ENCODE measurements at places on chromosomes 16 and 17.
A peak's percentile ranks its signal among the peaks of the same experiment; 100 is the strongest.

GRCh38 chr17:33593991-33594390, 300.9 kb upstream of the ASIC2 start:
- DNase-seq: no peak

GRCh38 chr16:12411516-12411915, 392.2 kb downstream of the CPPED1 start:
- DNase-seq: no peak

DNA sequence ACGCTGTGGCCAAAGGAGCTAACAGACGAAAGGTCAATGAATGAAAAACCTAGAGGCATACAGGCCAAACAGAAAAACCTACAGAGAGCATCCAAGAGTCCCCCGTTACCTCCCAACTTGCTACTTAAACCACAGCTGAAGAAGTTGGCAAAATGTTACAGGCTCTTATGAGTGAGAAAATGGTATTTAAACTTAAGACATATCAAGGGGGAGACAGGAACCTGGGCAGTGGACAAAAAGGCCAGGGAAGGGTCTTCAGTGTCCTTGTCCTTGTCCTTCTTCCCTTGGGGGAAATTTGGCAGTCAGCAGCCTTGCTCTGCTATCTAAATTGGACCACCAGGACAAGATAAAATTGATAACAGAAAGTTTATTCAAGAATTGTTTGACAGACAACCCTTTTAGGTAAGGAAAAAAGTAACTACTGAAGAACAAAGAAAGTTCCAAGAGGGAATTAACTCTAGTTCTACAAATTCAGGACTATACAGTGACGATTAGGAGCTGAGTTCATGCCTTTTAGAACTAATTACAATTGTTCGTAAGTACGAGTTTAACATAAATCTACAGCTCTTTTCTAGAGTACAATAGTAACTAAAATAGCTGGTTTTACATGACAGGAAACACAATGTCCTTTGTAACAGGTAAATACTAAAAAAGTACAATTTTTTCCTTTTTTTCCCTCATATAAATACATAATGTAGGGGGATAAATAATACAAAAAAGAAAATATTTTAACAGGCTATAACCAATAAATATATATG, 3.8 kb upstream of the HOXB2 start:
- no peak for DNase-seq

GRCh38 chr16:69320740-69321073, 9.6 kb downstream of the VPS4A start:
- no peak for DNase-seq

- no peak for DNase-seq
Observed at GRCh38 chr16:86373276-86373901, 136.9 kb upstream of the FOXF1 start.

DNA sequence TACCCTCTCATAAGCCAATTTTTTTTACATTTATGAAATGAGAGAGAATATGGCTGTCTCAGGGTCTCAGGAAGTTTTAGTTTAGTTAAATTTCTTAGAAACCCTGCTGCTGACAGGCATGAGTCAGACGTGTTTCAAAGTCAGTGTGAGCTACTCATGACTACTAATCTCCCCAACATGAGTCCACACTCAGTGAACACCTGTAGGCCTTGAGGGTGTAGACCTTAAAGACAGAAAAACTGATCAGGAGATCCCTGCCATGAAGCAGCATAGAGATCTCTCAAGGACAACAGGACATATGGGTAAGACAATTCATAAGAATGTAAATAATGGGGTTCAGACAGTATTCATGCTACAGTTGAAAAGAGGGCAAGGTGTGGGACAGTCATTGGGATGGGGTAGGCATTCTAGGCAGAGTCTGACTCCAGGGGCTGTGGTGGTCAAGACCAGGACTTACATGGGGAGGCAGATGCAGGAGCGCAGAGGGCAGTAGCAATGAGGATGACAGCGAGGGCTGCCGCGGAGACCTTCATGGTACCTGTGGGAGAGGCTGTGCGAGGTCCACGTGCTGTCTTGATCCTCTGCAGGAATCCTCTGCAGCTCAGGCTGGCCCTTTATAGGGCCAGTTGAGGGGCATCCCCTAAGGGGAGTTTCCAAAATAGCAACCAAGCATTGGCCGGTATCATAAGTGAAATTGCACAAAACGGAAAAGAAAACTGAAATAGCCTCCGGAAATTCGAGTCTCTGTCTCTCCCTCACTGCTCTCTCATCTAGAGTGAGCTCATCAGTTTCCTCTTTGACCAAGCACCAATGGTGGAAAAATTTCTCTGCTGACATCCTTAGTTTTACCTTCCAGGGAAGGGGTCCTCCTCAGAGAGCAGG, at the start of gene CCL5:
CCL5 (minus strand) TSS at position 588 of the 882 bp plus-strand sequence.
- no peak for DNase-seq

DNA sequence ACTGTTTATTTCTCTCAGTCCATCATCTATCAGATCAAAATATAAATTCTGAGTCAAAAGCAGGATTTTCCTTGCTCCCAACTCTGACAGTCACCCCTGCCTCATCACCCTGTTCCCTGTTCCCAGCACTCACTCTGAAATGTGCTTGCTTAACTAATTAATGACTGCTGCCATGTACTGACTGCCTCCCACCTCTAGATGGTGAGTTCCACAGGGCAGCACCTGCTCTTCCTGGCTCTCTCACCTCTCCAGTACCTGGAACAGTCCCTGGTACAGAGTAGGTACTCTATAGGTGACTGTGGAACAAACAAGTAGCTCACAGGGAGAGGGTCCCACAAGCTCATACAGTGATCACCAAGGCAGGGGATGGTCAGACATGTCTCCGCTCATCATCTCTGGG, 114.3 kb upstream of the C16orf82 start:
- DNase-seq: peak; percentile 49

- DNase-seq: no peak
Observed at GRCh38 chr16:57619133-57619605, 9.3 kb upstream of the ADGRG1 start.

DNA sequence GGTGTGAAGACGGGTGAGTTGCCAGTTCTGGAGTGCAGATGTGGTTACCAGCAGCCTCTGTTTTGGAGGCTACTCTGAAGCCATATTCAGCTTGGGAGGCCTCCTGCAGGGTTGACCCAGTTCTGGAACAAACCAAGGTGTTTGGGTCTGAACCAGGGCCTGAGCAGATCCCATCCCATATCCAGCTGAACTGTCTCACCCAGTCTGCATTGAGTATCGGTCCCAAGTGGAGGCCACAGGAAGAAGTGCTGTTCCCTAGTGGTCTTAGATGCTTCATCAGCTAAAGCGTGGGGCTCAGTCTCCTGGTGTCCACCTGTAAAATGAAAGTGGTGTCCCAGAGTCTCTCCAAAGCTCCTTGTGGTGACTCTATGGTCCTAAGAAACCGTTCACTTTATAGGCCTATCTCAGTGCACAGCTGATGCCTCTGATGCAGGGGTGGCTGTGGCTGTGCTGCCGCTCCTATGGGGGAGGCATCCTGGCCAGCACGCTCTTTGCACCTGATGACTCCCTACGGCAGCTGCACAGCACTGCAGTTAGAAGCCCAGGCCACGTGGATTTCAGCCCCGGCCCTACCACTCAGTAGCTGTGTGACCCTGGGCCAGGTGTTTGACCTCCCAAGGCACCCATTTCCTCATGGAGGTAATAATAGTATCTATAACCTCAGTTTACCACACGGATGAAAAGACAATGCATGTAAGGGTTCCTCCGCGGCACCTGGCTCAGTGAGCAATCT, 21.0 kb downstream of the CBX4 start:
- no peak for DNase-seq

- no peak for DNase-seq
Observed at GRCh38 chr17:14699574-14700185, 398.8 kb downstream of the HS3ST3B1 start.

- no peak for DNase-seq
Observed at GRCh38 chr17:38449364-38449763, 21.1 kb downstream of the ARHGAP23 start.

- no peak for DNase-seq
Observed at GRCh38 chr16:11781773-11782172, 15.3 kb downstream of the ZC3H7A start.

DNA sequence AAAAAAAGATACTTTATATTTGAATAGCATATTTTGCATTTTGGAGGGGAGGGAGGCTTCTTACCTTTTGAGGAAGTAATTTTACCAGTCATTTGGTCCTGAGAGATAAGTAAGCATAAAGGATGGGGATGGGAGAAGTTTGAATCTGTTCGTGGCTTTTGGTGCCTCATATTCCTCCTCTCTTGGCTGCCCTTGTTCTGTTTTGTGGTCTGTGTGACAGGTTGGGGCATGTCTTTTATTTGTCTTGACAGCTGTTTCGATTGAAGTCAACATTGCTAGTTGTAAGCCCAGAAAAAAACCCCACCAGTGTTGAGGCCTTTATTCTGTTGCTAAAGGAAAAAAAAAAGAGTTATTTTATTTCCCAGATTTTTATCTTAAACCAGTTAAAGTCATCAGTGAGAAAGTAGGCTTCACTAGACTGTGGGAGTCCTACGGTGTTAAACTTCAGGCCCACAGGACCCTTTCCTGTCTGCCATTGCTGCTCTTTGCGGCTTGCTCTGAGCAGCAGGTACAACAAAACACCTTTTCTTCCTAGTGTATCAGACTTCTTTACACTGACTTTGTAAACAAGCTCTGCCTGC, 11.4 kb downstream of the SLC7A6 start:
- no peak for DNase-seq

DNA sequence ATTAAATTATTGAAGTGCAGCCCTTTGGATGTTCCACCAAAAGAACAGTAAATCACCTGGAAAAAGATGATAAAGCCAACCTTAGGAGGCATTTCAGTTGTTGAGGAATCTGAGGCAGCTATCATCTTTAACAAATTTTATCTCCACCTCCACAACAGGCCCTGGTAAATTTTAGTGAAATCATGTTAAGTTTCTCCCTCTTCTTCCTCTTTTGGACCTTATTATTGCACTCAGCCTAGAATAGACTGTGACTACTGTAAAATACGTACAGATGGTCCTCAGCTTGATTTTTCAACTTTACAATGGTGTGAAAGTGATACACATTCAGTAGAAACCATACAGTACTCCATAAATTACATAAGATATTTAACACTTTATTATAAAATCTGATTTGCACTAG, 90.3 kb downstream of the USP32 start:
- DNase-seq: no peak

DNA sequence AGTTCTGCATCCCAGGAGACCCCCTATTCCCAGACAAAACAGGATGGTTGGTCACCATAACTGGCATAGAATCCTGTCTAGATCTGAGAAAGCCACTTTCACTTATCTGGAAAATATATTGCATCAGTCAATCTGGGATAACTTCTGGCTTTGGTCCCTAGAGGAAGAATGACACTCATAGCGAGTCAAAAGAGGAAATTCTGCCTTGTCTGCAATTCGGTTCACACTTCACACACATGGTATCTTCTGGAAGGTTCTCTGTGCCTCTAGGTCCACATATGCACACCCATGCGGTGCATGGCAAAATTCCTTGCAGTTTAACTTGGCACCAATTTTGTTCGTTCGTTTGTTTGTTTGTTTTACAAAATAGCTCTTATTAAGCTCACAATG, 49.2 kb upstream of the WSCD1 start:
- DNase-seq: no peak

DNA sequence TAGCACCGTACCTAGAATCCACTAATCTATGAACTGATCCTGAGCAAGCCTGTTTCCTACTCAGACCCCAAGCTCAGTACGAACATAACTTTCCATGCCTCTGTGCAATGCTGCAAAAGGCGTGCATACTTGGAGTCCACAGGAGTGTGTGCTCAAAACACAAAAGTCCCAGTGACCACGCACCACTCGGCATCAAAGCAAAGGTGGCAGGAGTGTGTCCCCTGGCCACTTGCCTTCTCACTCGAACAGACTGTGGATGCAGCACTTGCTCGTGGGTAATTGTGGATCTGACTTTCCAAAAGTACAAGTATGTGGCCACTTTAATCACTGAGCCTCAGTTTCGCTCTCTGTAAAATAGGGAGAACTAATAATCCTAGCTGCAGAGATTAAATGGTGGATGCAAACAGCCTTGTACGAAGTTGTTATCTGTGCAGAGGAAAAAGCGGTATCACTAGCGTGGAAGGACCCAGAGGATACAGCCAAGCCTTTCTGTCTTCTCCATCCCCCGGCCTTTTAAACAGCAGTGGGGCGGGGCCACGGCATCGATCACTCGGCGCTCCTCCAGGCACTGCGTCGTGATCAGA, 311 bp upstream of the KDM8 start:
- peak; percentile 85 for DNase-seq

DNA sequence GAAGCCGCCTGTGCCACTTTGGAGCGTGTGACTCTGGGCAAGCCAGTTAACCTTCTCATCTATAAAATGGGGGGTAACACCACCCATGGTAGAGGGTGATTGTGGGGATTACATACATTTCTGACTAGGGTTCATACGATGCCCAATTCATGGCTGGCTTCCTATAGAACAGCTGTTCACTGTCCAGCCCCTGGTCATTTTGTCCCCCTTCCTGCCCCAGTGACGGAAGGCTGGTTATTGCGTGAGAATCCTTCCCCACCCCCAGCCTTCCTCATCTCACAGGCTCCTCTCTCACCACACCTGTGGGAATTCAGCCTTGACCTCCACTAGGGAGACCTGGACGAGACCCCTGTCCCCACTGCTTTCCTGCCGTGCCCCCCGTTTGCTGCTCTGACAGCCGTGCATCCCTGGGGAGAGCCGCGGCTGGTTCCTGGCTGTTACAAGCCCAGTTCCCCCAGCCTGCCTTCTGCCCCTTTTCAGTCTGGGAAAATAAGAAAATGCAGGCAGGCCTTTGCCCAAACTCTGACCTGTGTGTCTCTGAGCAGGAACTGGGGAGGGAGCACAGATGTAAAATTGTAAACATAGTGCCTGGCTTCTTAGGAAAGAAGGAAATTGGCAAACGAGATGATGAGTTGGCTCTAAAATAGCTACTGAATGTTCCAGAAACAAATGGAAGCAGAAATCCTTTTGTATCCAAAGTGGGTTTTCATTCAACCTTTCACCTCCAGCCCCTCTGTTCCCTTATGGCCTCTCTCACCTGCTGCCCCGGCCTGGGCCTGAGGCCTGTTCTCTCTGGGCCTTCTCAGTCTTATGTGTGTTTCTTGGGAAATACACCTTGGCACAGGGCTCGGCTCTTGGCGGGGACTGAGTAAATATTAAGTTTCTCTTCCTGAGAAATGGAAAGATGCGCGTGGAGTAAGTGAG, 67.3 kb downstream of the OR1D5 start:
- DNase-seq: no peak
